ENCODE measurements at places on chromosomes 16 and 17.

GRCh38 chr16:2815299-2815771 is 1.7 kb upstream of the PRSS21 start:
- DNase-seq = no peak

- no peak for DNase-seq
Measured at GRCh38 chr16:75580-76501, 2.2 kb upstream of the MPG start.

GRCh38 chr17:74226252-74226651 is 12.9 kb downstream of the TTYH2 start:
- DNase-seq = no peak

DNA sequence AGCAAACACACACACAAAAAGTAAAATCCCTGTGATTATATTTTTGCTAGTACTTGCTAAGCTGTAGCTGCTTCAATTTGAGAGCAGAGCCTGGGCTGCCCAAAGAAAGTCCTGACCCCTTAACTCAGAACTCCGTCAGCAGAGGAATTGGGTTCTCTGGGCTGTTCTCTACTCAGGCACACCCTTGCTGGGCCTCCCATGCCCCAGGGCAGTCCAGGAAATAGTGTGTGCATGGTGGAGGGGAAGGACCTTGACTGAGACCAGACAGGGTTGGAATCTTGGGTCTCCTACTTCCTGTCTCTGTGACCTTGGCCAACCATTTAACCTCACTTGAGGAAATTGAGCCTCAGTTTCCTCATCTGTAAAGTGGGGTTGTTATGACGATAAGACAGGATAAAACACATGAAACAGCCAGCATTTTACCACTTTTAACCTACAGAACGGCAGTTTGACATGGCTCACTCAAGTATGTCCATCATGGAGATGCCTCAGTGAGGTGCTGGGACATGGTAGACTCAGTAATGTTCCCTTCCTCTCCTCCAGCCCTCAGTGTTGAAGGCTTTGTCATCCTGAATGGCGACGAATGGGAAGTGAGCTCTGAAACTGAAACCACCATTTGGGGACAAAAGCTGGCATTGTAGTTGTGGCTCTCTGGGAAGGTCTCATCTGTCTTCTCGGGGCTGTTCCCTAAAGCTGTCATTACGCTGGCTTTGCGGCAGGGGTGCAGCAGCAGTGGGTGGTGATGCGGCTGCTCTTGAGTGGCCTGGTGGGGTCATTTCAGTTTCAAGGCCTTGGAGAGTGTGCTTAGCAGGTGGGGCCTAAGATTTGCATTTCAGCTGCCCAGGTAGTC is 74.9 kb downstream of the CMIP start:
- DNase-seq = no peak

DNA sequence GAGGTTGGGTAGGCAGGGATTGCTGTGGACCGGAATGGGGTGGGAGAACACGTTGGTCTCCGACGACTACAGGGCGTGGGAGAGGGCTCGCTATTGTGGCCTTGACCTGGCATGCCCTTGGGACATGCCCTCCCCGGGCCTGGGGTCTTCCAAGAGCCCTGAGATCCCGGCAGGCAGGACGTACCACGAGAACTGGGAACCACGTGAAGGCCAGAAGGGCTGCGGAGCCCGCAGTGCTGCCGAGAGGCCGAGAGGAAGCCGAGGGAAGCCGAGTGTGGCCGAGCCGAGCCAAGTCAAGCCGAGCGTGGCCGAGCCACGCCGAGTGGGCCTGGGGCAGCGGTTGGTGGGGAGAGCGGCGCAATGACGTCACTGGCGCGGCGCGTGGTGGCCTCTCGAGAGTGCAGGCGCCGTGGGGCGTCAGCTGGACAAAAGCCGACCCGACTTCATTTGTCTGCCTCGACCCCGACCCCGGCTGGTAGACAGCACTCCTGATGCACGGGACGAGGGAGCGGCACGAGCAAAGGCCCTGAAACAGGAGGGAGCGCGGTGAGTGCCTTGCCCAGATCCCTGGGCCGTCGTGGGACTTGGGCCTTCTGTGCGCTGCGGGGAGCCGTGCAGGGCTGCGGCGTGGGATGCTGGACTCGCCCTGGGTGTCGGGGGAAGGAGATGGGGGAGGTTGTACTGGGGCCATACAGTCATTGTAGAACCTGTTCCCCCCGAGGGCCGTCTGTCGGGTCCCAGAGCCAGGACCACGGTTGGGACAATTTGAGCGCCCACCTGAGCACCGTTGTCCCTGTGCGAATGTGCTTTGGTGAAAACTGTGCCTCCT is 6.6 kb downstream of the SOCS1 start:
- DNase-seq = no peak

DNA sequence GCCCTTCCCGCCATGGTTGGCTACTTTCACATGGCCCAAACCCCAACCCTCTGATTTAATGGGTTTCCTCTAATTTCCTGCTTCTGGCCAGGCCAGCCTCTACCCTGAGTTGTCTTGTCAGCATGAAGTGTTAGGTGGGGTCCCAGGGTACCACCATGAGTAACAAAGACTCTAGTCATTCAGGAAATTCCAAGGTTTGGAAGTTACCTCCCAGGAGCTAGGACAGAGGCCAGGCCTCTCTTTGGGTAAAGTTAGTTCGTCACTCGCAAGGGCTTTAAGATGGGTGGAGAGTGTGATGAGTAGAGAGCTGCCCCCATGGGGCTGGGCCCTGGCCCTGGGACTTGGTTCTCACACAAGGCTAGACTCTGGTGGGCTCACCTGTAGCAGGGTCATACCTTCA is 54.6 kb downstream of the PLD6 start:
- DNase-seq = no peak

GRCh38 chr17:65644545-65644944 is 83.1 kb upstream of the AXIN2 start:
- DNase-seq = no peak

All from activated CD4-positive, alpha-beta T cell treated with anti-CD3 and anti-CD28 coated beads for 24 hours (primary cell).